Stimulated activated CD4-positive, alpha-beta T cell treated with anti-CD3 and anti-CD28 coated beads, Interleukin-12 subunit alpha, Interleukin-12 subunit beta, amount 100 ng/mL, for 48 hours (primary cell): ENCODE measurements at places on chromosomes 7 and 10.

DNA sequence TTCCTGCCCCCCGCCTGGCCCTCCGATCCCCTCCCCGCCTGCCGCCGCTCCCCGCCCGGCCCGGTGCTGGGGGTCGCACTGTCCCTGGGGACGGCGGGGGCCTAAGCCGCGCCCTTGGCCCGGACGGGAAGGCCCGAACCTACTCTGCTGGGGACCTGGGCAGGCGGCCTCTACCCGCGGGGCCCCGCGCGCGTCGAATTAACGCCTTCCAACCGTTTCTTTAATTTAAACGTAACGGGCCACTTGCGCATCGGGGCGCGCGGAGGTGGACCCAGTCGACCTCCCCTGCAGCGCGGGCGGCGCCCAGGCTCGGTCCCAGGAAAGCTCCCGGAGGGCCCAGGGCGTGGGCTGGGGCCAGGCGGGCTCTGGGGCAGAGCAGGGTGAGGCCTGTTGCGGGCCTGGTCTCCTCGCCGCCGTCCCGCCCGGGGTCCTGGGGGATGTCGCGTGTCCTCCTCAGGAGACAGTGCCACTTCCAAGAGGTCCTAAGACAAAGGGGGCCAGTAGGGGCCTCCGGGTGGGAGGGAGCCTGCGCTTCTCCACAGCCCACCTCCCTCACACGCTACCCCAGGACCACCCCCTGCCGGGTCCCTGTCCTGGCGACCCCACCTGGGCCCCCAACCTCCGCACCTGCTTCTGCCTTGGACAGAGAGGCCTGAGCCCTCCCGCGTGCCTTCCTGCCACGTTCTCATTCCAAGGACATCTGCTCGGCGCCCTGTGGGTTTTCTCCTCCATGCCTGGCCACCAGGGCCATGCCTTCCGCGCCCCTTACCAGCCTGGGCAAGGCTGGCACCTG is 658 bp upstream of the PTPRN2 start:
- no peak for DNase-seq

- no peak for DNase-seq
These were observed 322.7 kb downstream of the LHFPL3 start for GRCh38 chr7:104650991-104651640.

DNA sequence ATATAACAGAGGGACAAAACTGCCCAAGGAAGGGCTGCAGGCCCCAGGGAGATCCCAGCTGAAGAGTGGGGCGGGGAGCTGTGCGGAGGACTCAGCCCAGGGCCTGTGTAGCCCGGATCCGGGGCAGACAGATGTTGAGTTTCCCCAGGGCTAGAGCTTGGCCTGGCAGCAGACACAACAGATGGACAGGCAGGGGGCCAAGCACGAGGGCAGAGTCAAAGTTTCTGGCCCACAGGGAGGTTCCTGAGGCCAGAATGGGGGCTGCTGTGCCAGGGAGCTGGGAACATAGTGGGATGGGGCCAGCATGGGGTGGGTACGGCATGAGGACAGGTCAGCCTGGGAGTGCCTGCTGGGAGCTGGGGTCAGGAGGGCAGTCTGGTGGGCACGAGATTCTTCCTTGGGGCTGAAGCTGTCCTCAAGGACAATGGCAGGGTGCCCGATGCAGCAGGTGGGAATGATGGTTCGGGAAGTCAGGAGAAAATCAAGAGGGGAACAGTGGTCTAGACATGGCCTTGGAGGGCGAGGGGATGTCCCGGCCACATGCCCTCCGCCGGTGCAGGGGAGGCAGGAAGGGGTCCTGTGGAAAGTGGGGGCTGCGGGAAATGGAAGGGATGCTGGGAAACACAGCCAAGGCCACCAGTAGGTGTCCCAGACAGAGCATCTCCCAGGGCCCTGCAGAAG is 519.1 kb upstream of the FOXK1 start:
- no peak for DNase-seq

DNA sequence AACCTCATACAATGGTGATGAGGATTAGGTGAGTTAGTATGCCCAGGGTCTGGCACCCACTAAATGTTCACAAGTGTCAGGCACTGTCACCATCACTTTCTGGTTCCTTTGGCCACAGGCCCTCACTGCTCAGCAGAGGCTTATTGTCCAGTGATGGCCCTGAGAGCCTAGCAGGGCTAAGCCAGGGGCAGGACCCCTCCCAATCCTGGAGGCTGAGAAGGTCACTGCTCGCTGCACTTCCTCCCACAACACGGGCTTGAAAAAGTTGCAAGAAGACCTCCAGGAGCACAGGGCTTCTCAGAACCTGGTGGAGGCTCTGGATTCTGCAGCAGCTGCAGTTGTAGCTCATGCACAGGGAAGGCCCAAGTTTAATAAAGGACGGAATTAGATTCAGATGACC is 48.1 kb downstream of the DRGX start:
- DNase-seq: no peak
